Natural killer cell (primary cell): ENCODE measurements at places on chromosomes 3 and 15. TPM values are rescaled to one million over a fixed set of nuclear protein-coding genes. Genes with fewer than 3 reads are reported as not detected.

- peaks cover 4% of the 10 kb centered on the region for H3K27me3 ChIP-seq
- no peak for DNase-seq
- peaks cover 24% of the 10 kb centered on the region for H3K4me1 ChIP-seq
- H3K36me3 ChIP-seq: no peaks in the 10 kb centered on the region
Observed at GRCh38 chr15:39499681-39500080, 81.2 kb upstream of the THBS1 start.

GRCh38 chr3:25386686-25387255 lies 41.3 kb upstream of the RARB start:
- no peak for DNase-seq
- no peaks in the 10 kb centered on the region for H3K36me3 ChIP-seq
- no peak overlapping the region for H3K27ac ChIP-seq
- H3K4me3 ChIP-seq: no peak overlapping the region

GRCh38 chr3:111073218-111073617 lies 1.6 kb downstream of the NECTIN3 start:
- H3K4me1 ChIP-seq: peaks cover 19% of the 10 kb centered on the region
- no peaks in the 10 kb centered on the region for H3K36me3 ChIP-seq
- H3K4me3 ChIP-seq: no peak overlapping the region
- no peak for DNase-seq
- no peak overlapping the region for H3K27ac ChIP-seq

DNA sequence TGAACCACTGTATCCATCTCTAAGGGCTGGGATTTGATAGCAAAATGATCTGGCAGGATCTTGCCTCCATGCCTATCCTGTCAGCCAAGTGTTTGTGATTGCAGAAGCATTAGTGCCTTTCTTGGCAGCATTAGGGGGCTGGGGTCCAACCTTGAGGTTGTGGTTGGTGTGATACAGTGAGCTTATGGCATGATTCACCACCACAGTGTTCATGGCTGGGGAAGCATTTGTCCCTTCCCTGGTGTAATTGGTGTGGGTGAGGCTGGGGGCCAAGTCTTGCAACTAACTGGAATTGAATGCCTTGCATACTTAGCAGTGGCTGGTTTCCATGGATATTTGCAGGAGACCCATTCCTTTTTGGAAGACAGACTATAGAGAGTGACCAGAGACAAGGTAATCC lies 271.0 kb upstream of the TBL1XR1 start:
- no peak overlapping the region for H3K4me3 ChIP-seq
- no peaks in the 10 kb centered on the region for H3K4me1 ChIP-seq
- H3K27ac ChIP-seq: no peak overlapping the region
- no peaks in the 10 kb centered on the region for H3K27me3 ChIP-seq

DNA sequence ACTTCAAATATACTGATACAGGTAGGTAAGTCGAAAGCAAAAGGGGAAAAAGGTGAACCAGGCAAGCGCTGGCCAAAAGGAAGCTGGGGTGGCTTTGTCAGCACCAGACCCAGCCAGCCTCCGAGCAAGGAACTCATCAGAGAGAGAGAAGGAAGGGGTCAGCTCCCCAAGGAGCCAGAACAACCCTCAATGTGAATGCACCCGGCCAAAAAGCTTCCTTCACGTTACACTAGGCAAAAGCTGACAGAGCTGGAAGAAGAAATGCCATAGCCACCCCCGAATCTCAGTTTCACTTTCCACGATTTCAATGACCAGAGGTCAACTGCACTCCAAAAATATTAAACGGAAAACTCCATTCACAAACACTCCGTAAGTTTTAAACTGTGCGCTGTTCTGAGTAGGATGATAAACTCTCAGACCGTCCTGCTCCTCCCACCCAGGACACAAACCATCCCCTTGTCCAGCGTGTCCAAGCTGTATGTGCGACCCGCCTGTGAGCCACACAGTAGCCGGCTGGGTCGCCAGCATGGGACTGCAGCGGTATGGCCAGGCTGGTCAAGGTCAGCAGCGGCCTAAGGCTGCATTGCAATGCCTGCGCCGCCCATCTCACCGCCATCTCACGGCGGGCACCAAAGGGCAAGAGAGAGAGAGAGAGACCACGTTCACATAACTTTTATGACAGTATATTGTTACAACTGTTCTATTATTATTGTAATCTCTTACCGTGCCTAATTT lies 29.7 kb downstream of the CYFIP1 start:
- H3K27me3 ChIP-seq: no peaks in the 10 kb centered on the region
- no peak overlapping the region for H3K27ac ChIP-seq
- H3K4me3 ChIP-seq: no peak overlapping the region
- no peaks in the 10 kb centered on the region for H3K36me3 ChIP-seq
- DNase-seq: no peak

PDHB gene
- 33.7 TPM for total RNA-seq

CCPG1 gene
- total RNA-seq: 53.6 TPM

PPARG gene
- total RNA-seq: 0.21 TPM
